ENCODE measurements at places on chromosomes 3 and 15.
A peak's percentile ranks its signal among the peaks of the same experiment; 100 is the strongest.

GRCh38 chr3:169112153-169112892, 551.2 kb downstream of the MECOM start:
- DNase-seq = no peak

DNA sequence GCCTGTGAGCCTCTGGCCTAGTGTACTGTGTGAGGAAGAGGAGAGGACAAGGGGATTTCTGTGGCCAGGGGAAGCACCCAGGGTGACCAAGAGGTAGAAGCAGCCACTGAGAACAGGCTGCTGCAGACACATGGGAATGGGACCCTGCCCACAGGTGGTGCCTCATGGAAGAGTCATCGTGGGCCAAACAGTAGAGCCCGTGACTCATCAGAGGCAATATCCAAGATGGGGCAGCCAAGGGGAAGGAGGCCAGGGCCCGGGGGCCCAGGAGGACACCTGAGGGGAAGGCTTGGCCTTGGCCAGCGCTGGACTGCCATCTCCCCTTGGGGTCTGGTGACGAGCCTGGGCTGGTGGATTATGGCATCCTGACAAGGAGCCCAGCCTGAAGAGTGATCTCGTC, 275.0 kb upstream of the LYSMD4 start:
- no peak for DNase-seq

GRCh38 chr15:78093242-78094020, 1.1 kb downstream of the SH2D7 start:
- DNase-seq = no peak

- DNase-seq = no peak
Observed at GRCh38 chr3:48832684-48833083, 15.0 kb downstream of the PRKAR2A start.

DNA sequence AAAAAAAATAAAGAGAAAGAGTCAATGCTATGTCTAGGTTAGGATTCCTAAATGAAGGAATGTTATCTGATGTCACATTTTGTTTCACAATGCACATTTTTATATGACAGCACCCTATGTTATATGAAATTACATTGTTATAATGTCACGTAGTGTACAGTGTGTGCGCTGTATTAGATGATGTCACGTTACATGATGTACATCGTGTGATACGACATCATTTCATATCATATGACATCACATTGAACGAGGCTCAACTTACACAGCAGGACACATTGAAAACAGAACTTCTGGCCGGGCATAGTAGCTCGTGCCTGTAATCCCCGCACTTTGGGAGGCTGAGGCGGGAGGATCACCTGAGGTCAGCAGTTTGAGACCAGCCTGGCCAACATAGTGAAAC, 150.0 kb downstream of the OCA2 start:
- DNase-seq = no peak

- DNase-seq = no peak
Observed at GRCh38 chr15:43218908-43219706, 1.7 kb downstream of the EPB42 start.

- no peak for DNase-seq
Observed at GRCh38 chr15:38154255-38154654, 98.4 kb upstream of the SPRED1 start.

DNA sequence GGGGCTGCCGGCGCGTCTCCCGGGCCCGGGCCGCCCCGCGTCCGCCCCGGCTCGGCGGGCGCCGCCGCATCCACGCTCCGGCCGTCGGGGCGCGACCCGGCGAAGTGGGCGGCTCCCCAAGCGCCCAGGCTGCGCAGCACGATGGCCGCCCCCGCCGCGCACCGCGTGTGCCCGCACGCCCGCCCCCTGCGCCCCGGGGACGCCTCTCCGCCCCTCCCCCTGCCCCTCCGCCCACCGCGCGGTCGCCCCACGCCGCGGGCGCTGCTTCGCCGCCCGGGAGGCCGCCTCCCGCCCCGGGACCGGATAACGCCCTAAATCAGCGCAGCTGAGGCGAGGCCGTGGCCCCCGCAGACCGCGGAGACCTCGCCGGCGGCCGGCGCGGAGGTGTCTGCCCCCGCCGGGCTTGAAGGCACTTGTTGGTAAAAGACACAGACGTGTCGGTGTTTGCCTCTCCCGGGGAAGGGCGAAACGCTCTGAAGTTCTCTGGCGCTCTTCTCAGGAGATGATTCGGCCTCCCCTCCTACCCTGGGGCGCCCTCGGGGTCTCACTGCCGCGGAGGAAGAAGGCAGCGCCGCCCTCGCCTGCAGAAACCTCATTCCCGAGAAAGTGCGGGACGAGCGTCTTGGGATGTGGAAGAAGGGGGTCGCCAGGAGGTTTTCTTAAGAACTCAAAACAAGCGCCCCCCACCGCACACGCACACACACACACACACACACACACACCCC, at the start of gene BNC1:
BNC1 (minus strand) TSS at position 106 of the 725 bp plus-strand sequence; CDS start at position 70, 36 bp downstream.
- DNase-seq = no peak

DNA sequence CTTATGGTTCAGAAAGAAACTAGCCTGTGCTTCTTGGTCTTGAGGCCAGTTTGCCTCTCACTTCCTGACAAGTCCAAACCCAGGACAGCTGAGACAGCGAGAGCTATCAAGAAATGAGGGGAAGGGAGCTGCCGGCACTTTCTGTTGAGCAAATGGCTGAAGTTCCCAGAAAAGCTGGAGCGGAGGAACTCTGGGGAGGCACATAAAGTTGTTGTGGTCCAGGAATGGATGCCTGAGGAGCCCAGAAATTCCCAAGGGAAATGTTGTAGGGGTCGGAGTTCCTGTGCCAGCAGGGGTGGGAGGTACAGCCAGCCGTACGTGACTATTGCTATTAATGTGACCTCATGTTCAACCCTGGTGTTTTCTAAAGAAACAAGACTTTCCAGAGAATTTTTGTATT, 98.8 kb upstream of the TNFAIP8L3 start:
- DNase-seq = no peak

GRCh38 chr3:7881946-7882345, 619.7 kb upstream of the LMCD1 start:
- DNase-seq = no peak

- DNase-seq = no peak
Observed at GRCh38 chr3:58260733-58261132, 23.1 kb downstream of the ABHD6 start.

DNA sequence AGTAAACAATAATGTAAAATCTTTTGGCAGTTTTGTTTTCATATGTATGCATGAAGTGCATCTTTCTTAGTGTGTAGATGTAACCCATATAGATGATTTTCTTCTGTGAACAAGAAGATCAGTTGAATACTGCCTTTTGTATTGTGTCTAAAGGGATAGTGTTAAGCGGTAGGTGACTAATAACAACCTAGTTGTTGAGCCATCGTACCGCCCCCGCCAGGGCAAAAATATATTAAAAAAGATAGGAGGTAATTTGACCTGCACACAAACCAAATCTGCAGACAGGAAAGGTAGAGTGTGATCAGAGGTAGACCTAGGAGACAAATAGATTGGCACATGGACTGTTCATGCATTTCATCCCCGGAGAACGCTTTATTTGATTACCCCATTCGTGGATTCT, 3.3 kb upstream of the GMNC start:
- DNase-seq = no peak

GRCh38 chr15:45780352-45780751, 145.5 kb downstream of the SQOR start:
- DNase-seq = no peak

- no peak for DNase-seq
Observed at GRCh38 chr3:130933801-130934345, 40.0 kb downstream of the ATP2C1 start.

DNA sequence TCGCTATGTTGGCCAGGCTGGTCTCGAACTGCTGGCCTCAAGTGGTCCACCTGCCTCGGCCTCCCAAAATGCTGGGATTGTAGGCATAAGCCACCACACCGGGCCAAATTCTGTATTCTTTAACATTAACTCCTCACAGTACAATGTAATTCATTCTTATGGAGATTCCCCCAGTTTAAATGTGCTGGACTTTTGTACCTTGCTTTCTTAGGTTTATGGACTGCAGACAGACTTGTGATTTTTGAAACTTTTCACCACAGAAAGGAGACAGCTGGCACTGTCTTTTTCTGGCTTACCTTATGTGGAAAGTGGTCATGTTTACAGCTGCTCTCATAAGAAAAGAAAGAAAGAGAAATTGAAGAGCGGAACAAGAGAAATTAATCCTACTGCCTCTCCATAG, 103.8 kb downstream of the IQCH start:
- DNase-seq = no peak

GRCh38 chr3:32120471-32120870, 14.1 kb downstream of the GPD1L start:
- DNase-seq = no peak

DNA sequence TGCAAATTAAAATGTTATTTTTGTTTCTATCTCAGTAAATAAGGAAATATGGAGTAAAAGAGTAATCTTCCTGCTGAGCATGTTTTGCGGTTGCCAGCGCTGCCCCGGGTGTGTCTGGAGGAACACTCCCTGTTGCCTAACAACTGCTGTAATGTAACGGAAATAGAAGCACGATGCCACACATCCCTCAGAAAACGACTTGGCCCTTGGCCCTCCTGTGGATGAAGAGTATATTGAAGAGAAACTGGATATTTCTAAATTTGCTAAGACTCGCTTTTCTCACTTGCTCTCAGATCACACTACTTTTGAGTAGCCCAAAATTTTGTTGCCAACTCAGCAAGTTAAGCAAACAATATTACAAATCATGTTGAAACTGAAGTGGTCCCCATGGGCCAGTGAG, 18.9 kb downstream of the CX3CR1 start:
- DNase-seq = peak; percentile 72
